ENCODE measurements at places on chromosomes 4 and X.

DNA sequence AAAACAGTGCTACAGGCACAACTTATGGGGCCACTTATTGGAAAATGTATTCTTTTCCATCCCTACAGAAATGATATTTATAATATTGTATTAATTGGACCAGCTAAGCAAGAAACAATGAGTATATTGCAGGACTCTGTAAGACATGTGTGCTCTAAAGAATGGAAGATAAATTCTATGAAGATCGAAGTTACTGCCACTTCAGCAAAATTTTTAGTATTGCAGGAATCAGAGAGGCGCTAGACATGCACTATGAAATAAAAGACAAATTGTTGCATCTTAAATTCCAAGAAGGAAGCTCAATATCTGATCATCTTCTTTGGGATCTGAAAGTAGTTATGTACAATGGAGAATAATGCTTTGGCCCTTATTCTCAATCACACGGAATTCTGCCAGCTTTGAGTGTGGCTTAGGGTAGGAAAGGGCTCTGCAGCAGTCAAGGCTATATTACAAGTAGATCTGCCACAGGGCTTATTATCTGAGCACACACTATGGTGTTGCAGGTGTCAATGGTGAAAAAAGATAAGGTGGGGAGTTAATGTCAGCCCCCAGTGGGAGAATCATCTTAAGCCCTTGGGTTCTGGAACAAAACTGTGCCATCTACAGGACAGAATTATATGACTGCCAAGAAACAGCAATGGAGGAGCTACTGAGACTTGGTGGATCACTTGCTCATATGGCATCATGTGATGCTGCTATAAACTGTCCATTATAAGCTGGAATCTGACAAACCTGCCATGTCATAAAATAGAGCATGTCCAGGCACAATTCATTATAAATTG lies 334.0 kb upstream of the NDST3 start:
- DNase-seq: no peak

GRCh38 chrX:102899940-102900916 lies 36.8 kb upstream of the RAB40AL start:
- DNase-seq: peak; percentile 62

GRCh38 chr4:36676139-36677050 lies 395.0 kb downstream of the DTHD1 start:
- DNase-seq: no peak

DNA sequence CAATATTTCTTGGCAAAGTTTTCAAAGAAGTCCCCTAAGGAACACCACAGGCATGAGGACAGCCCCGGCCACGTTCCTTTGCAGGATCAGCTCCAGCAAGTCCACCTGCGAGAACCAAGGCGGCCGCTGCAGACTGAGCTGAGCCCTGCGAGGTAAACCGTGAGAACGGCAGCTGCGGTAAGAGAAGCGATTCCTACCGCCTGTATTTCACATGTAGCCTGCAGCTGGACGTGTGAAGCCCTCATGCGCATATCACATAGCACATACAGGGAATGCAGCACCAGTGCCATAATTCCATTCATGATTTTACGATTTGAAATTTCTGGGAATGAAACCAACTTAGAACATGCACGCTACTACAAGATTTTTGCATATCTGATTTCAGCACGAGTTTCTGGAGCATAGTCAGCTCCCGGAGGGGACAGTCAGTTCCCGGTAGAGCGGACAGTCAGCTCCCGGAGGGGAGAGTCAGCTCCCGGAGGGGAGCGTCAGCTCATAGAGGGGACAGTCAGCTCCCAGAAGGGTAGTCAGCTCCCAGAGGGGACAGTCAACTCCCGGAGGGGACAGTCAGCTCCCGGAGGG lies 41.7 kb downstream of the FGFRL1 start:
- DNase-seq: no peak

DNA sequence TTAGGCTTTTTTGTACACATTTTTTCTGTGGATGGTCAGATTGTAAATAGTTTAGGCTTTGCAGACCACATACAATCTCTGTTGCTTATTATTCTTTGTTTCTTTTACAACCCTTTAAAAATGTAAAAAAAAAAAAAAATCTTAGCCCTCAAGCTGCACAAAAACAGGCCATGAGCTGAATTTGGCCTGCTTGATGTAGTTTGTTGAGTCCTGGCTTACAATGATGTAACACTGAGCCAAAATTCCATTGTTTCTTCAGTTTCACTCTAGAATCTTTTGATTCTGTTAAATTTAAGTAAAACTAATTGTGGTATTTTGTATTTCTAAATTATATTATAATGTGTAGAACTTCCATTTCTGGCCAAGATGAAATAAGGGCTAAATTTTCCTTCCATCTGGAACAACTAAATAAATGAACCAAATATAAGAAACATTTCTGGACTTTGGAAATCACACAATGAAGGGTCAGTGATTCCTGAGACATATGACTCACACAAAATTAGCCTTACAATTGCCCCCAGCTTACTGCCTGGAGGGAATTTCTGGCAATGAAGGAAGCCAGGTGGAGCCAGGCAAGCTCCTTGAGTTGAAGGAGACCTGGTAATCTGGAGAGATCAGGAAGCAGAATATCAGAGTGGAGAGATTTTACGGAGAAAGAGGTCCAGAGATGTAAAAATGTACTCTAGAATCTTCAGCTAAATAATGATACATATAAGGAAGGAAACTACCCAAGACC lies 29.8 kb downstream of the IQCM start:
- no peak for DNase-seq

- peak; percentile 80 for DNase-seq
These were observed 36.1 kb downstream of the HDAC8 start for GRCh38 chrX:72536542-72536941.

GRCh38 chr4:153750197-153750817 lies 9.5 kb downstream of the RNF175 start:
- peak; percentile 72 for DNase-seq

GRCh38 chr4:45316257-45316656 lies 589.9 kb upstream of the GNPDA2 start:
- DNase-seq: no peak

GRCh38 chr4:55979562-55979961 lies 30.8 kb downstream of the CEP135 start:
- DNase-seq: no peak

- DNase-seq: no peak
These were observed 376.5 kb upstream of the MAD2L1 start for GRCh38 chr4:120443116-120443515.

- DNase-seq: no peak
These were observed 313.2 kb downstream of the DHRSX start for GRCh38 chrX:2187352-2188115.

DNA sequence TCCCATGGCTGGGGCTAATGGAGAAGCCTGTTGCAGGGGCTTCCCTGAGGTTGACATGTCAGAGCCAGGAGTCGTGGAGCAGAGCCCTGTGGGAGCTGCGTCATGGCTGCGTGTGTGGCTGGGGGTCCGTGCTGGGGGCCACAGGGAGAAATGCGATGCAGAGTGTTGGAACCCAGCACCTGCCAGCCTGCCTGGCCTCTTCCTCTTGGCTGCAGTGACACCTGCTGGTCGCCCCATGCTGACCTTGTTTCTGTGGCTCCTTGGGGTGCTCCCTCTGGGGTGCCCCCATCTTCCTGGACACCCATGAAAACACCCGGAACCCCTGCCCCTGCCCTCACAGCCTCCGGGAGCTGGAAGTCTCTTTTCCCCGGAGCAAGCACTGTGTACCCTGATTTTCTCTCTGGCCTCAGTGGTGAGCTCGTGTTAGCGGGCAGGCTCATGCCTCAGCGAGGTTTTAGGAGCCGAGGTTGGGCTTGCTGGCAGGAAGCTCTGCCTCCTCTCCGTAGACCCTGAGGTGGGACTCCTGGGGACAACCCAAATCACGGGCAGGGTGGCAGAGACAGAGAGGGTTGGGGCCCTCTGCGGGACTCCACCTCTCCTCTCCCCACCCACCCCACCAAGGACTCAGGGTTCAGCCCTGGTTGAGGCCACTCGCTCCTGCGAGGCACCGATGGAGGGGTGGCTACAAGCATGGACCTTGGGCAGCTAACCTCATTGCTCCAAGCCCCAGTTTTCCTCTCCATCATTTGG lies 103.7 kb downstream of the SORCS2 start:
- DNase-seq: no peak

GRCh38 chr4:70754990-70755688 lies 33.4 kb downstream of the RUFY3 start:
- DNase-seq: no peak

GRCh38 chr4:4216648-4217047 lies 10.1 kb downstream of the OTOP1 start:
- no peak for DNase-seq

GRCh38 chr4:174215961-174216680 lies 67.3 kb downstream of the FBXO8 start:
- DNase-seq: no peak

DNA sequence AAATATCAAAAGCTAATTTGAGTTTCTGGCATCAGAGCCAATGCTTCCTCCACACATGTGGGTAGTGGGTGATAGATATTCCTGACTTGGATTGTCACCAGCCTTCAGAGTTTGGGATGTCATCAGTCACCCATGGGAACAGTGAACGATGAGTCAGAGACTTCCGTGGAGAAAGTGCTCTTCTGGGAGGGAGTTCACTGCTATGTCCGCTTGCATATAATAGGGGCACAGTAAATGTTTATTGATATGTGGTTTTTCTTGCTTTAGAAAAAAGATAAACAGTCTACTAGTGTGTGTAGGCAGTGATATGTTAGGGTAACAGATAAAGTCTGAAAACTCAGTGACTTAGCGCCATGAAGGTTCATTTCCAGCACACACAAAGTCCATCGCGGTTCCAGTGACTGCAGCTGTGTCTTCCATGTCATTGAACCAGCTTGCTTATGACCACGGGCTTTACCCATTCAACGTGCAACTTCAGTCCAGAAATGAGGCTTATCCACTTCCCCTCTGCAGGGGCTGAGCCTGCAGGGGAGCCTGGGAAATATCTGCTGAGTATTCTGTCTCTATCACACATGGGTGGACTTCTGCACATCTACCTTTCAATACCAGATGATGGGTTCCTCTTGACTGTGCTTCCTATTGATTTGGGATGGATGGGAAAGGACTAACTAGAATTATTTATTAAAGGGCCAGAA lies 87.7 kb upstream of the WWC2 start:
- DNase-seq: no peak

GRCh38 chrX:37846141-37846540 lies 1.2 kb downstream of the DYNLT3 start:
- peak; percentile 5 for DNase-seq

GRCh38 chr4:15906020-15906443 lies 32.5 kb downstream of the FGFBP1 start:
- DNase-seq: no peak

DNA sequence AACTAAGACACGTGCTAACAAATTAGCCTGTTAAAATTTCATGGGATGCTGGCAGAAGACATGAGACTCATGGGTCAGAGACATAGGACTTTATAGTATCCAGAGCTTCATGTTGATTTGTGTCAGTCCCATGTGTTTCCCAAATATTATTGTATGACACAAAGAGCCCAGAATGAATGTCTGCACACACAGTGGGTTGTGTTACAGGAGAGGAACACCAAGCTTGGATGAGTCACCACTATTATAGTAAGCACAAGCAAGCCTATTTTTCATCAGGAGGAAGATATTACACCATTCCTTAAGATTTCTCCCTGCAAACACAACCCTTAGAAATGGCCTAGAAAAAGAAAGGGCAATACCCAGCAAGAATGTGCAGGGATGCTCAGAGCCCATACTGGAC lies 15.4 kb downstream of the BBS12 start:
- no peak for DNase-seq

DNA sequence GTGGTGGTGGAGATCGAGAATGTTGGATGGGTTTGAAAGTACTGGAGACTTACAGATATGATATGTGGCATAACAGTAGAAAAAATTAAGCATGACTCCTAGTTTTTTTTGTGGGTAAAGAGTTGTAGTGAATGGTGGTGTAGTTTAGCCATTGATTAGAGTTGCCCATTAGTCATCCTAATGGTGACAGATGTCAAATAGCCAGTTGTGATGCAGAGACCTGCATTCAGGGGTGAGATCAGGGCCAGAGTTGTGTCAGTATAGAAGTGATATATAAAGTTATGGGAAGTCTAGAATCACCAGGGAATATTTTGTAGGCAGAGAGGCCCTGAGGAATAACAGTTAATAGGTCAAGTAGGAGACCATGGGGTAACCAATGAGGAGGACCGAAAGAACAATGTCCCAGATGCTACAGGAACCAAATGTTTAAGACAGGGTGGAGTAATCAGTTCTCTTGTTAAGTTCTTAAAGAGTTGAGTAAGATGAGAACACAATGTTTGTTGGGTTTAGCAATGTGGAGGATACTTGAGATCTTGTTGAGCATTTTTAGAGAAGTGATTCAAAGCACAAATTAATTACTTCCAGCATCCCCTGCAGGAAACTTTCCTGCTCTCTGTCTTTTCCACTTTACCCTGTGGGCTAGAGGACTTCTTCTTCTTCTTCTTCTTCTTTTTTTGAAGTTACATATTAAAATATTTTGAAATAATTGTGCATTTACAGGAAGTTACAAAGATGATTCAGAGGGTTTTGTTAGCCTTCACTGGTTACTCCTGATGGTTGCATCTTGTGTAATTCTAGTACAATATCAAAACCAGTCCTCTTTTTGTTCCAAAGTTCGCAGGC lies 13.3 kb downstream of the SGMS2 start:
- no peak for DNase-seq

- DNase-seq: no peak
These were observed 9.5 kb upstream of the CENPE start for GRCh38 chr4:103207673-103208072.

DNA sequence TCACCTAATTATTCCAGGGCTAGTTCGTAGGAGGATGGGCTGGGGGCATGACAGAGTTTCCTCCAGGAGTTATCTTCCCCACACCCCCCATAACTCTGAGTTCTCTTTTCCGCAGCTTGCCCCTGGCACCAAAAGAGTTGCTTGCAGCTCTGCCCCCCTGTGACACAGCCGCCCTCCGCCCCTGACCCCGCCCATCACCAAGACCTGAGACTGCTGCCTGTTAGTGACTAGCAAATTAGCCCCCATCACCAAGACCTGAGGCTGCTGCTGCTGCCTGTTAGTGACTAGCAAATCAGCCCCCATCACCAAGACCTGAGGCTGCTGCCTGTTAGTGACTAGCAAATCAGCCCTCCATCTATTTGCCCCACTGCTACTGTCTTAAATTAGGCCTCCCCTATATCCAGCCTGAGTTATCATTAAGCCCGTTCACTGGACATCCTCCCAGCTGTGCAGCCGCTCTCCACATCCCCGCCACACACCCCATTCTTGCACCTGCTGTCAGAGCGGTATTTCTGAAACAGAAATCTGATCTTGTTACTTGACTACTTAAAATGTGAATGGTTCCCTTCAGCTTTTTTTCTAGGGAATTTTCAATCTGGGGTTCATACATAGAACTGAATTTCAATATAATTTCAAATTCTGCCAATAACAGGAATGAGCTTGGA lies 1.5 kb upstream of the PAPSS1 start:
- no peak for DNase-seq

- DNase-seq: peak; percentile 6
These were observed 41.4 kb upstream of the PPP2R3B start for GRCh38 chrX:427812-428725.
